ENCODE measurements at places on chromosomes 16 and 17.

DNA sequence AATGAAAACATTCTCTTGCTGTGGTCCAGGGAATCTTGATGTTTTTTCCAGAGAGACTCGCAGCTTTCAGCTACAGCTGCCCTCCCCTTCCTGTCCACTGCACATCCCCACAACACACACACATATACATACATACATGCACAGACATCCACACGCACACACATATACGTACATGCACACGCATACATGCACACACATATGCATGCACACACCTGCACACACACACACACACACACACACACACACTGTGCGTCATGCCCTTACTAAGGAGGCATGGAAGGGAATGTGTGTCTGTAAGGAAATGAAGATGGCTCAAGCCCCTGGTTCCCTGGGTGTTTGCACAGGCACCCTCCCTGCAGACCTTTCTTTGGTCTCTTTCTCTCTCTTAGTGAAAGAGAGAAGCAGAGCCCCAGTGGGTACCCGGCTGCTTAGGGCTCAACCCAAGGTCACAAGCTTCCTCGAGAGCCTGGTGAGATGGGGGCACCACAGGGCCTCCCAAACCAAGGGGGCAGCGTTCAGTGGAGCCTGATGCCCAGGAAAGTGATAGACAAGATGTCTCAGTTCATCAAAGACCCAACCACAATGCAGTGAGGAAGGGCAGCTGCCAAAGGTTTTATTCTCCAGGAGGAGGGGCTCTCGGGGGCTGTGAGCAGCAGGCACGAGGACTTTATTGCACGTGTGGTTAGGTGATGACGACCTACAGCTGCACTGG, 33.3 kb downstream of the TNFRSF13B start:
- DNase-seq = no peak

DNA sequence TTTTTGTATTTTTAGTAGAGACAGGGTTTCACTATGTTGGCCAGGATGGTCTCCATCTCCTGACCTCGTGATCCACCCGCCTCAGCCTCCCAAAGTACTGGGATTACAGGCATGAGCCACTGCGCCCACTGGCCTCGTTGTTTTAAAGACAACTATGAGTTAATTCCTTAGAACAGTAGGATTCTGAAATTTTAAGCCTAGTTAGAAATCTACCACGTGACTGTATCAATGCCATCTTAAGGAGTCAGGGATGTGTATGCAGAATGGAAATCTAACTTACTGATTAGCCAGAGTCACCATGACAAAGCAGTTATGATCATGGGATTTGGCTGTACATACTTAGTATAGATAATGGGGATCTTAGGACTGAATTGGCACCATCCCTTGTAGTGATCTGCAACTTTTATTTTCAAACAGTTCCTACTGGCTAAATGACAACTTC, 2.8 kb downstream of the CEP20 start:
- DNase-seq = no peak

DNA sequence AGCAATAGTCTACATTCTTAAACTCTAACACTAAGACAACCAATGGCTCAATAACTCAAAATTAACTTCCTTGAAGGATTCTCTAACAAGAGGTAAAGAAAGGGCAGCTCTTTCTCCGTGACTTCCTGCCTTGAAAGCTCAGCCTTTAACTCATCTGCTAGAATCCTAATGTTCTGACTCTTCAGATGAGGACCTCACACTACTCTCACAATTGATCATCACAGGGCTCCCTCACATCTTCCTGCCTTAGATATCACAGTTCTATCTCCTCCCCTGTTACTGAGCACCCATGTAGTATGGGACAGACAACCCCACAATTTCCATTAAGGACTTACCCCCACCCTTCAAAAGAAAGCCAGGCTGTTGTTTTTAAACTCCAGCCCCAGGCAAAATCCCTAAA, 33.5 kb downstream of the SMURF2 start:
- no peak for DNase-seq

- no peak for DNase-seq
These were observed 8.0 kb upstream of the TOP2A start for GRCh38 chr17:40425741-40426140.

GRCh38 chr17:4156750-4157381, 13.9 kb downstream of the CYB5D2 start:
- no peak for DNase-seq

- no peak for DNase-seq
These were observed 23.1 kb upstream of the DNAH17 start for GRCh38 chr17:78600181-78600721.

DNA sequence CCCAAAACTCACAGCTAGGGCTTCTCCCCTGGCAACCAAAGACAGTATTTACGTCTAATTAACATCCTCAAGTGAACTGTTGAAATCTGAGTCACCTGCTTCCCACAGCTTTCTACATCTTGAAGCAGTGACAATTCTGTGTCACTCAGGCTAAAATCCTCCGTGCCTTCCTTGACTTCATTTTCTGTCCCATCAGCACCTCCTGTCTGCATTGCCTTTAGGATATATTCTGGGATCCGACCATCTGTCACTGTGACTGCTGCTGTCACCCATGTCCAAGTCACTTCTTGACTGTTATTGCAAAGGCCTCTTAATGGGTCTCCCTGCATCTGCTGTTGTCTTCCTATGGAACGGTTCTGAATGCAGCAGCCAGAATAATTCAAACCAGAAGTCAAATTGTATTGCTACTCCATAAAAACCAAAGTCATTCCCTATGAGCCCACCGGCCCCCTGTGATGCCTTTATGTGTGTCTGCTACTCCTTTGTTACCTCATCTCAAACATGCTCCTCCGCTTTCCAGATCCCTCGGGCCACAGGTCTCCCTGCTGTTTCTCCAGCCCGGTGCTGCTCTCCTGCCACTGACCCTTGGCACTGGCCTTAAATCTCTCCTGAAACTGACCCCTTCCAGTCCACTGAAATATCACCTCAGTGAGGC, 56.9 kb downstream of the WWP2 start:
- no peak for DNase-seq

DNA sequence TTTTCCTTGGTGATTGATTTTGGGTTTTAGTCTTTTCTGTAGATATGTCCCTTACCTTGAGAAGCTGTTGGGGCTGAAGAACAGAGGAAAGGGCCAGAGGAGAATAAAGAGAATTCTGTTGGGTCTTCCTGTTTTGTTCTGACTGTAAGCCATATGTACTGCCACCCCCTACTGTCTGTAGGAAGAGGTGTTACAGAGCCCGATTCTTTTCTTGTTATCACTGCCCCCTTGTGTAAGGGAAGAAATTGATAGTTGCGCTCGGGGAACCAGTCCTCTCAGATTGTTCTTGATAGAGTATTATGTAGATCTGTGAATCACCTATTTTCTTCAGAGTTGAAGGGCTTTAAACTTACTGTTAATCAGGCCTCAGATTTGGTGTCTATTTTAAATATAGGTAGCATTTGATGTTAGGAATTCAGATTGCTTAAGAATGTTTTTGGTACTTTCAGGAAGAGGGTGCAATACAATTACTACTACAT, 2.4 kb downstream of the TANC2 start:
- DNase-seq = peak; percentile 90

GRCh38 chr17:68133346-68134045, 98.0 kb downstream of the KPNA2 start:
- no peak for DNase-seq

DNA sequence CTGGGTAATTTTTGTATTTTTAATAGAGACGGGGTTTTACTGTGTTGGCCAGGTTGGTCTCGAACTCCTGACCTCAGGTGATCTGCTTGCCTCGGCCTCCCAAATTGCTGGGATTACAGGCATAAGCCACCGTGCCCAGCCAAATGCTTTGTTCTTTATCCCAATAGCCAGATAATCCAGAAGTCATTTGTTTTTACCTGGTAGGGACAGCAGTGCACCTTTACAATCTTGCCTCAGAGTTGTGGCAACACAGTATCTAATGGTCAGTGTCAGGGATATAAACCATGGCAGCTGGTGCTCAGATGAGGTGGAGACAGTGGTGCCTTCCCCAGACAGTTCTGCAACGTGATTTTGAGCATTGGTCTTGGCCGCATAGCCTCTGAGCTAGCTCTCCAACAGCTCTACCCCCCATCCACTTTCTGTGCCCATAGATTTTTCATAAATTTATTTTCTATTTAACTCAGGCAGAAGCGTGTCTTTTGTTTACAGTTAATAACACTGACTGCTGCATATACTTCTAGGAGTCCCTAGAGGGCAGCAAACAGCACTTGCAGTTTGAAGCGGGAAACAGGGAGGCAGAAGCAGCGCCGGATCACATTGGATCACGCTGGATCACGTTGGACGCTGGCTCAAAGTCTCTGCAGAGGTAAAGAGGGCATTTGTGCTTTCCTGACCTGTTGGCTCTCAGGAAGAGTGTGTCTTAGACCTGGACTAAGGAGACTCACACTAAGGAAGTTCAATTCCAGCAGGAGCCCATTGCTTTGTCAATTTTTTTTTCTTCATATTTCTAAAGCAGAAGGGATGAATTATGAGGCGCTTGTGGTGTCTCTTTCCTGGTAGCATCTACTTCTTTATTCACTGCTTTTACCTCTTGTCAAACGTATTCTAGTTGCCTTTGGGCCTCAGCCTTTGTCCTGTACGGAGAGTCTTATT, 5.1 kb upstream of the GGT6 start:
- DNase-seq = peak; percentile 85

DNA sequence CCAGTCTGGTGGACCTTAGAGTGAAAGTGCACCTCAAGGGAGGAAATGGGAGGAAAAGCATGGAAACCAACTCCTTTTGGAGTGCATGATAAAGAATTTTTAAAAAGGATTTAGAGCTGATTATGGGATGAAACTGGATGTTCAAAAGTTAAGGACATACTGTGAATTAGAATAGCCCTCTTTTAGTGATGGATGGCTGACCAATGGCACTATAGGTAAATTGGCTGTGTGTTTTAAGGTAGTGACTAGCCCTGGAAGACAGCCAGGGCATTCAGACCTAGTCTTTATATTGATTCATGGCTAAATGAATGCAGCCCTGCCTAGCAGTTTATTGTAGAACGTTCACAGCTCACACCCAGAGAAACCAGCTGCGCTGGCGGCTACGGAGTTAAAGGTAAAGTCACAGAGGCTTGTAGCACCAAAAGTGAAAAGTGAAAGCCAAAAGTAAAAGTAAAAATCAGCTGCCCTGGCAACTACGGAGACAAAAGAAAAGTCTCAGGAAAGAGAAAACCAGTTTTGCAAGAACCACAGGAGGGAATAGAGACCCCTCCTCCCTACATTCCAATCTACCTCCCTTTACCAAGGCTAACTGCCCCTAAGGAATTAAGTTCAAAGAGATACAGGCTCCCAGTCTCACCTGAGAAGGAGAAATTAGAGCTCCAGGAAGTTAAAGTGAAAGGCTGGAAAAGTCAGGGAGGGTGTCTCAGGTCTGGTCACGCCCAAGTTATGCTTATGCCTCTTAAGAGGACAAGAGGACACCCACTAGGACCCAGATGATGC, 21.8 kb downstream of the ACSM1 start:
- peak; percentile 20 for DNase-seq

DNA sequence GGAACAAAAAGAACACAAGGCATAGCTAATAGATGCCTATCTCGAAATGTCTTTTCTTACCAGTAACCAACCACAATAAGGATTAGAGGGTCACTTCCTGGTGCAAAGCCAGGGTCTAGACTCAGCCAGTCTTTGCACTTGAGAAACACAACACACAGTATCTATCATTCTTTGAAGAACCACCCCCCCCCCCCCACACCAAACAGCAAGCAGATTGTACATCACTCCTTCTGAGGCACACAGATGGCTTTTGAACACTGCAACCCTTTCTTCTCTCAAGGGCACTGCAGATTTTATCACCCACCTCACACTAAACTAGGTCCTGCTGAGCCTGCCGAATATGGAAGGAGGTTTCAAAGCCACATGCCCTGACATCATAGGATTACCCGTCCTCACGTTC, 145.6 kb downstream of the AATF start:
- DNase-seq = no peak

GRCh38 chr17:79997011-79997660, 38.5 kb downstream of the TBC1D16 start:
- no peak for DNase-seq

GRCh38 chr16:4648917-4649316, 24.3 kb downstream of the MGRN1 start:
- no peak for DNase-seq

GRCh38 chr17:82544431-82545070, 25.0 kb downstream of the FOXK2 start:
- DNase-seq = no peak

GRCh38 chr17:45036691-45037090, 14.7 kb downstream of the DCAKD start:
- DNase-seq = no peak

DNA sequence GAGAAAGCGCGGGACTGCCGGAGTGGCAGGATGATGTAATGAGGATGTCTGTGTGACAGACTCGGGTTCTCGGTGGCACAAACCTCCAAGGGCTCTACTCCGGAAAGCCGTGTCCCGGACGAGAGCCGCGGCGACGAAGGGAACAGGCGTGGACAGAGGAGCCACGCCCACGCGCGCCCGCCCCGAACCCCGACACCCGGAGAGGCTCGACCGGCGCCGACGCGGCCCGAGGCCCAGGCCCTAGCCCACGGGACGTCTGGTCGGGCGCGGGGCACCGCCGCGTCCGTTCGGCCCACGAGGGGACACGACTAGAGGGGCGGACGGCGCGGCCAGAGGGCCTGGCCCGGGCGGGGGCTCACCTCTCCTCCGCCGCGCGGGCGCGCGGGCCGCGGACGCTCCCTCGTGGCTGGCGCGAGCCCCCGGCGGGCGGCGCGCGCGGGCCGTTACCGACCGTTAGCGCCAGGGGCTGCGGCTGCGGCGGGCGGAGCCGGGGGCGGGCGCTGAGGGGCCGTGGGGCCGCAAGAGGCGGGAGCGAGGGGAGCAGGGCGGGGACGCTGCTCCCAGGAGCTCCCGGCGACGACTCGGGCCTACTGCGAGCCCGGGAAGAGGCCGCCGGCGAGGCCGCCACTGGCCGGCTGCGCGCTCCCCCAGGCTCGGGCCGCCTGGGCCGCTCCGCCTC, 2.1 kb upstream of the IRX5 start:
- DNase-seq = peak; percentile 64

DNA sequence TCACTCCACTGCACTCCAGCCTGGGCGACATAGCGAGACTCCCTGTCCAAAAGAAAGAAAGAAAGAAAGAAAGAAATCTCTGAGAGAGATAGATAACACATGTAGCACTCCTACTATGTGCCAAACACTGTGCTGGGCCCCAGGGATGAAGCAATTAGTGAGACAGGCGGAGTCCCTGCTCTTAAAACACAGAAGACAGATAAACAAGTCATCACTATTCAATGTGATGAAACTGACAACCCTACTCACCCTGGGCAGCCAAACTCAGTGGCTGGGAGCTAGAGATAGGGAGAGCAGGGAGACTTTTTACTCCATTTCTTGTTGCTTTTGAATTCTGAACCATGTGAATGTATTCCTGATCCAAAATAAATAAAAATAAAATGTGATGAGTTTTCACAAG, 35.2 kb upstream of the GOSR2 start:
- DNase-seq = no peak

DNA sequence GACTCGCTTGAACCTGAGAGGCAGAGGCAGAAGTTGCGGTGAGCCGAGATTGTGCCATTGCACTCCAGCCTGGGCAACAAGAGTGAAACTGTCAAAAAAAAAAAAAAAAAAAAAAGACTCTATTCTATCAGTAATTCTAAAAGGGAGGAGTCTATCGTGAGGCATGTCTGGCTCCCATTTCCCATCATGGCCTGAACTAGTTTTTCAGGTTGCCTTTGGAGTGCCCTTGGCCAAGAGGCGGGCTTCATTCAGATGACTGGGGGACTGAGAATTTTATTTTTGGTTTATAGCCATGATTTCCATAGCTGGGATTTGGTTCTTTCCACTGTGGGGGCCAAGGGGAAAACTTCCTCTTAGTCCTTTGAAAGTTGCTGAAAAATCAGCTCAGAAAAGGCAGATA, 3.5 kb upstream of the SNX29 start:
- DNase-seq = no peak

- DNase-seq = no peak
These were observed 3.4 kb upstream of the MTSS2 start for GRCh38 chr16:70689035-70689969.

Measured in NCI-H526 (cell line).